ENCODE measurements at places on chromosomes 6 and 20. TPM values are rescaled to one million over a fixed set of nuclear protein-coding genes. Genes with fewer than 3 reads are reported as not detected.

DNA sequence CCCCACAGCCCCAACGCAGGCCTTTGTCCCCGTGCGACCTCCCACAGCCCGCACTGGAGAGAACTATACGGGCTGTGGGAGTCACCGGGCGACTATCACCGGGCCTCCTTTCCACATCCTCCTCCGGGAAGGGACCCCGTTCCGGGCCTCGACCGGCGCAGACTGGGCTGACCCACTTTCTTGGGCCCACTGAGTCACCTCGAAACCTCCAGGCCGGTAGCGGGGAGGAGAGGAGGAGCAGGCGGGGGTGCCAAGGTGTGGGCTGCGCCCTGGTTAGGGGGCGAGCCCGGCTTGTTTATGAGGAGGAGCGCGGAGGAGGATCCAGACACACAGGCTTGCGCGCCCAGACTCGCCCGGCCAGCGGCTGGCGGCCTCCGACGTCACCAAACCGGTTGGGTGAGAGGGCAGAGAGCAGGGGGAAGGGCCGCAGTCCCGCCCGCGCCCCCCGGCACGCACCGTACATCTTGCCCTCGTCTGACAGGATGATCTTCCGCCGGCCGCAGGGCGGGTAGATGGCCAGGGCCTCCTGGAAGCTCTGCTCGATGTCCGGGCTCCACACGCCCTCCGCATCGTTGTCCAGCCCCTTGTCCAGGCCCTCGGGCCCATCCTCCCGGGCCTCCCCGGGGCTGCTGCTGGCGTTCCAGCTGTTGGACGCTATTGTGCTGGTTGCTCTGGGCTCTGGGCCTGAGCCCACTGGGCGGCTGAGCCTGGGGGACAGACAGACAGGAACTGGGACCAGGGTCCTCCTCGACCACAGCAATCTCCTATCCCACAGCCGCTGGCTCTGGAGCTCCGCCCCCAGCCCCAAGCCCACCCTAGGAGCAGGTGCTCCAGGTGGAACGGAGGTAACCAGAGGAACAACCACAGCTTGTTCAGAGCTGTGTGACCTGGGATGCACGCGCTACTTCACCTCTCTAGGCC, 10.6 kb downstream of the TEAD3 start:
- peaks cover 8% of the 10 kb centered on the region for H3K36me3 ChIP-seq
- peak overlapping the region; percentile 65 for H3K4me3 ChIP-seq
- H3K27me3 ChIP-seq, result no peaks in the 10 kb centered on the region
- peak; percentile 90 for DNase-seq

DNA sequence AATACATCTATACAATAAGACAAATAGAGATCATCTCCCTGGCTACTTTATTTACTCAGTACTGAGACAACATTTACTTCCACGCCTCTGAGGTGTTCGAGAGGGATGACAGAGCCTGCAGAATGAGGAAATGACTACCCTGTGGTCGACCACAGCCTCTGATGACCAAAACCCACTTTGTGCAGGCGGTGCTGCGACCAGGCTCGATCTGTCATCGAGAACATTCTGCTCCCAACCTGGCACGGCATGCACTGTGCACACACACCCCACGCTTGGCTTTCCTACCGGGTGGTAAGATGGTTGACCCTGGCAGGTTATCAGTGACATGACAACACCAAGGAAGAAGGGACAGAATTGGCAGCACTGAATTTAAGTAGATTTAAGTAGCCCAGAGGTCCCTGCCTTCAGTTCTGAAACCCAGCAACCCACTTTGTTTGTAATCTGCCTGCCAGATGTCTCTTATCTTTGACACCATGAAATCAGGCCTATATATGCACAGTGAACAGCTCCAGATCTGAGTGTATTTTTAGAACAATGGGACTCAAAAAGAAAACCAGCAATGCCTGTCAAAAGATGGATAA, 42.6 kb downstream of the TTI1 start:
- H3K4me3 ChIP-seq, result no peak overlapping the region
- H3K27ac ChIP-seq, result no peak overlapping the region
- H3K36me3 ChIP-seq, result peaks cover 34% of the 10 kb centered on the region
- peaks cover 4% of the 10 kb centered on the region for H3K4me1 ChIP-seq

GRCh38 chr6:31734821-31735406, 1.4 kb downstream of the CLIC1 start:
- H3K27me3 ChIP-seq, result no peaks in the 10 kb centered on the region
- peak overlapping the region; percentile 32 for H3K27ac ChIP-seq
- H3K4me3 ChIP-seq, result peak overlapping the region; percentile 93
- H3K4me1 ChIP-seq, result peaks cover 43% of the 10 kb centered on the region
- peaks cover 27% of the 10 kb centered on the region for H3K36me3 ChIP-seq
- DNase-seq, result no peak

- peaks cover 52% of the 10 kb centered on the region for H3K36me3 ChIP-seq
- peak overlapping the region; percentile 84 for H3K4me3 ChIP-seq
- peaks cover 24% of the 10 kb centered on the region for H3K4me1 ChIP-seq
- no peak for DNase-seq
- no peaks in the 10 kb centered on the region for H3K27me3 ChIP-seq
Observed at GRCh38 chr20:2652724-2653555, 508 bp downstream of the NOP56 start.

DNA sequence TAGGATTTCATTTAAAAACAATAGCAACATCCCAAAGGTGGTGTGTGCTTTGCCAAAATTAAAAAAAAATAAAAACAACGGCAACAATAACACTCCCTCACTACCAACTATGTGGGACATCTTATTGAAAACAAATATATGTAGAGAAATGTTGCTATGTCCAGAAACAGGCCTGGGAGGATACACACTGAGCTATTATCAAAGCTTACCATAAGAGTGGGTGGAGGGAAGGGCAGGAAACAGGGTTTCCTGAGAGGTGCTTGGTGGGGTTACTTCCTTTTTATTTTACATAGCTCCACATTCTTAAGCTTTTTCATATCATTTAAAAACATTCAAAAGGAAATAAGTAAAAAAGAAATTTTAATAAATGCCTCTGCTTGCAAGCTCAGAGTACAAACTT, 150.0 kb upstream of the RIPOR2 start:
- H3K36me3 ChIP-seq, result no peaks in the 10 kb centered on the region
- no peak overlapping the region for H3K4me3 ChIP-seq
- H3K27me3 ChIP-seq, result no peaks in the 10 kb centered on the region
- no peak overlapping the region for H3K27ac ChIP-seq
- peaks cover 13% of the 10 kb centered on the region for H3K4me1 ChIP-seq

The MLIP gene
- total RNA-seq, result not detected

DNA sequence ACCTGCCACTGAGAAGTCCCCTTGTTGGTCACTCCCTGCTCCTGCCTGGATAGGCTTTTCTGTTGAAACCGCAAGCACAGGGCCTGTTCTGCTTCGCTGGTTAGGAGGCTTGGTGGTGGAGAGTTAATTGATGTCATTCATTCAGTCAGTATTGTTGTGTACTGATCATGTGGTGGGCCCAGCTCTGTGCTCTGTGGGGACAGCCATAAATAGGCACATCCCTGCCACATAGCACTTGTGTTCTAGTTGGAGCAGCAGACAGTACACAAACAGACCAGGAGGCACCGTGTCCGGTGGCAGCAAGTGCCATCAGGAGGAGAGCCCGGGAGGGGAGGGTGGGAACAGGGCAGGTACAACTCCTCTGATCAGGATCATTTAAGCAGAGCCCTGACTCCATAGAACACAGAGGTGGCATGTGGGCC, 155.2 kb upstream of the INSM1 start:
- peaks cover under 1% of the 10 kb centered on the region for H3K36me3 ChIP-seq
- H3K4me1 ChIP-seq, result peaks cover 33% of the 10 kb centered on the region
- no peak overlapping the region for H3K4me3 ChIP-seq
- H3K27ac ChIP-seq, result no peak overlapping the region
- no peak for DNase-seq

The DHX16 gene
- total RNA-seq, result 32.2 TPM

GRCh38 chr6:25186919-25187318, 92.3 kb upstream of the CARMIL1 start:
- no peak for DNase-seq
- H3K27me3 ChIP-seq, result no peaks in the 10 kb centered on the region

DNA sequence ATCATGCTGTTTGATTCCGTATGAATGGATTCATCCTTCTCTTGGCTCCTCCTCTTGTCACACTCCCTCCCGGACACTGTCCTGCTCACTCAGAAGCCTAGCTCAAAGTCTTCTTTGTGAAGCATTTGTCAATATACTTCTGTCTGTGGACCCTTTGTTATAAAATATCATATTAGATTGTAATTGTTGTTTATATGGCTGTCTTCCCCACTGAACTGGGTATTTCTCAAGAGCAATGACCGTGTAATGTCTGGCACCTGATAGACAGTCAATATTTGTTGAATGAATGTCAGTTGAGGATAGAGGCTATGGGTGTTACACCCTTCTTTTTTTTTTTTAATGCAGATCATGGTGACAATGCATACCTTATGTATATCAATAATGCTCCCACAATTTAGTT, 335.3 kb downstream of the SOX4 start:
- peak overlapping the region; percentile 87 for H3K27ac ChIP-seq
- H3K36me3 ChIP-seq, result peaks cover 5% of the 10 kb centered on the region
- no peaks in the 10 kb centered on the region for H3K27me3 ChIP-seq
- no peak overlapping the region for H3K4me3 ChIP-seq
- H3K4me1 ChIP-seq, result peaks cover 34% of the 10 kb centered on the region
- DNase-seq, result no peak

The EYA2 gene
- 1.5 TPM for total RNA-seq

DNA sequence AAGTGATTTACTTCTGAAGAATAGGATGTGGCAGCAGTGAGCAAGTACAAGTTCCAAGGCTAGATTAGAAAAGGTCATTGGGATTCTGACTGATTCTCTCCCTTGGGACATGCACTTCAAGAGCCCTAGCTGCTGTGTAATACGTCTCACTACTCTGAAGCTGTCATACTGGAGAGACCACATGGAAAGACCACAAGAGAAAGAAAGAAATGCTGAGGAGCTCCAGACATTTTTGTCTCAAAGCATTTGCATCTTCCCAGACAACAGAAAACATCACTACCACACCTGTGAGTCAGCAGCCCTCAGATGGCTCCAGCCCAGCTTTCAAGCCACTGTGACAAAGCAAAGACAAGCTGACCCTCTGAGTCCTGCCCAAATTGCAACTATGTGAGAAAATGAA, 20.7 kb downstream of the TENT5A start:
- H3K4me1 ChIP-seq, result no peaks in the 10 kb centered on the region
- no peaks in the 10 kb centered on the region for H3K27me3 ChIP-seq
- no peak for DNase-seq

The FANCE gene
- 22.3 TPM for total RNA-seq

- H3K27me3 ChIP-seq, result no peaks in the 10 kb centered on the region
- no peaks in the 10 kb centered on the region for H3K36me3 ChIP-seq
- H3K4me3 ChIP-seq, result no peak overlapping the region
Observed at GRCh38 chr20:33105316-33105924, 26.0 kb downstream of the BPIFB4 start.

- H3K4me1 ChIP-seq, result peaks cover 4% of the 10 kb centered on the region
- H3K27ac ChIP-seq, result no peak overlapping the region
- no peaks in the 10 kb centered on the region for H3K27me3 ChIP-seq
- no peak for DNase-seq
- H3K36me3 ChIP-seq, result no peaks in the 10 kb centered on the region
- H3K4me3 ChIP-seq, result no peak overlapping the region
Observed at GRCh38 chr20:43372051-43372450, 85.6 kb upstream of the SRSF6 start.

GRCh38 chr6:7535498-7535897, 6.0 kb upstream of the DSP start:
- no peak for DNase-seq
- peaks cover 23% of the 10 kb centered on the region for H3K27me3 ChIP-seq
- H3K4me1 ChIP-seq, result peaks cover 28% of the 10 kb centered on the region
- H3K27ac ChIP-seq, result no peak overlapping the region

The XKR7 gene
- total RNA-seq, result 2.3 TPM

DNA sequence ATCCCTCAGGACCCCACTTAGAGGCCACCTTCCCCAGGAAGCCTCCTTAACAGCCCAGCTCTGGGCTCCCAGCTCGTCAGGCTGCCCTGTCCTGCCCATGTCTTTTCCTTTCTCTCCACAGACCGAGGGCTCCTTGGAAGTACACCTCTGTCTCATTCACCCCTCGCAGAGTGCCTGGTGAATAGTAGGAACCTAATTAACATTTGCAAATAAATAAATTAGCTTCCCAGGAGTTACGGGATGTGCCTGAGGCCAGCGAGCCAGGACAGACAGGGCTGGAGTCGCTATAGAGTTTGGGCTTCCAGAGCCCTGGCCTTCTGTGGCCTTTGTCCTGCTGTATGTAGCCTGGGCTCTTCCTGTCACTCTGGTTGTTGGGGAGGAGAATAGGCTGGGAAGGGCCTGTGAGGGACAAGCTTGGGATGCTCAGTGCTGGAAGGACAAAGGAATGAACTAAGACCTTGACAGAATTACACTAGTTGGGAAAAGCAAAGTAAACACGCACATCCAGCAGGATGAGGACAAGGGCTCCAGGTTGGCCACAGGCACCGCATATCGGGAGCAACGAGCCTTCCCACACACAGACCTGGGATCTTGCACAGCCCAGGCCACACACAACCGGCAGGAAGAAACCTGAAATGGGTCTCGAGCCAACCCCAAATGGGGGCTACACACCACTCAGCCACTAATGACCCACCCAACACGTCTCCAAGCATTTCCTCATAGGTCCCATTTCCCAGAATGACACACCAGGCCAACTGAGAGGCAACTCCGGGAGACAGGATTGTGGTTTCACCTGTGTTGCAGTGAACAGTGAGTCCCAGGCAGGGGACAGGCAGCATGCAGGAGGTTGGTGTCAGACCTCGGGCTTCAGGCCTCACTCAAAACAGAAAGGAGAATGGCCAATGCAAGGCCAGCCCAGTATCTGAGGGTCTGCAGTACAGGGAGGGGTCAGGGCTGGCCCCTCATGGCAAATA, 9.7 kb downstream of the MAP1LC3A start:
- peaks cover under 1% of the 10 kb centered on the region for H3K36me3 ChIP-seq
- peak overlapping the region; percentile 97 for H3K27ac ChIP-seq
- H3K4me1 ChIP-seq, result peaks cover 23% of the 10 kb centered on the region
- no peak for DNase-seq
- no peaks in the 10 kb centered on the region for H3K27me3 ChIP-seq

GRCh38 chr20:24576447-24576846, 107.0 kb downstream of the SYNDIG1 start:
- H3K4me3 ChIP-seq, result no peak overlapping the region
- no peaks in the 10 kb centered on the region for H3K4me1 ChIP-seq
- no peaks in the 10 kb centered on the region for H3K27me3 ChIP-seq
- DNase-seq, result no peak
- no peak overlapping the region for H3K27ac ChIP-seq

GRCh38 chr20:23143098-23143497, 57.0 kb upstream of the CD93 start:
- H3K4me1 ChIP-seq, result no peaks in the 10 kb centered on the region
- H3K27ac ChIP-seq, result no peak overlapping the region
- H3K27me3 ChIP-seq, result no peaks in the 10 kb centered on the region
- DNase-seq, result no peak
- no peak overlapping the region for H3K4me3 ChIP-seq
- no peaks in the 10 kb centered on the region for H3K36me3 ChIP-seq

The MTFR2 gene
- 8.5 TPM for total RNA-seq

- H3K4me1 ChIP-seq, result no peaks in the 10 kb centered on the region
- H3K27ac ChIP-seq, result no peak overlapping the region
- DNase-seq, result no peak
- H3K27me3 ChIP-seq, result no peaks in the 10 kb centered on the region
- H3K4me3 ChIP-seq, result no peak overlapping the region
Observed at GRCh38 chr20:36010076-36010475, 41.7 kb downstream of the CNBD2 start.

The HLA-DMB gene
- 2.3 TPM for total RNA-seq

Measured in WTC11 (cell line).